ENCODE measurements at places on chromosomes 1 and 21. TPM values are rescaled to one million over a fixed set of nuclear protein-coding genes. Genes with fewer than 3 reads are reported as not detected.

DNA sequence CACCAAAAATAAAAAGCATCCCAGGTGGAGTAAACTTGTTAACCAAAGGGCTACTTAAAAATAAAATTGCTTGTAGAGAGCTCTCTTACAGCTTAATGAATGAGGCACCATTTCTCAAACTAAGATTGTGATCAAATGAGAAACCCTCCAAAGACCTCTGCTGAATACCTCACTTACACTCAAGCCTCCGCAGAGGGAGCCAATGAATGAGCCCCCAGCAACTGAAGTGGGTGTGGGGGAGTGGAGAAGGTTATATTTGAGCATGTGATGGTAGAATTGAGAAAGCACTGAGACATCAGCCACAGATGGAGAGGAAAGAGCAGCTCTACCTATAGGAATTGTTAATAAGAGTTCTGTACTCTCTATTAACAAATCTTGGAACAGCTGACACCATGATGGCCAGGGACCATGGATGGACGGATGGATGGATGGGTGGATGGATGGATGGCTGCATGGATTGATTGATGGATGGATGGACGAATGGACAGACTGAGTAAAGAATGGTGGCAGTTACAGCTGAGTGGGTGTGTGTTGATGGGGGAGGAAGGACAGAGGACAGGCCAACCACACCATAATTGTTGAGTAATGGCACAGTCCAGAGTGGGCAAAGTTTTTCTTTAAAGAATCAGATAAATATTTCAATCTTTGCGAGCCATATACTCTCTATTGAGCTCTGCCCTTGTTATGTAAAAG, 20.3 kb upstream of the TIAM1 start:
- no peak for DNase-seq

GRCh38 chr1:207239874-207240273, 81.6 kb upstream of the CD55 start:
- no peak for DNase-seq

DNA sequence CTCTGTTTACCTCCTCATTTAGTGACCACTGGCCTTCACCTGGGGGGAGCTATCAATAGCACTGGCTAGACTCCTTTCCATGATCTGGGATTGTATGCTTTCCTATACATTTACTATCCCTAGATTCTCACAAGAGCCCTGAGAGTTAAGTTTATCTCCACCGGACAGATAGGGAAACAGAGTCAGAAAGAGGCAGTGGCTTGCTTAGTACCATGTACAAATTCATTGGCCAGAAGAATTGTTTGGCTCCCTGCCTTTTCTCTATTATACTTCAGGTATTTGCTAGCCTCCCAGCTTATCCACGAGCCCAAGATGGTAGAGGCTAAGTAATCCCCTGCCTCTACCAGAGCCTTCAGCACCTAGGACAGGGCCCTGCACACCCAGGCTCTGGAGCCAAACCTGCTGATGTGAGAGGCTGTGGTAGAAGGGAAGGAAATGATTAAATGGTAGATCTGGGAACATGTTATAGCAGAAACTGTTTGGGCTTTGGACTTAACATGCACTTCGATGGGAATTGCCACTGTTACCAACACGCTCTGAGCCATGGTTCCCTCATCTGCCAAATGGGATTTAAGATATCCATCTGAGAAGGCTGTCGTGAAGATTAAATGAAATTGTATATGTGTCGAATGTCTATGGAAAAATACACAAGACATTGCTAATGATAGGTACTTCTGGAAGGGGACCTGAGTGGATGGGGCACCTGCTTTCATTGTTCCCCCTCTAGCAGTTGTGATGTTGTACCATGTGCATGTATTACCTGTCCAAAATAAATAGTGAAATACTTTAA, 3.1 kb upstream of the BLACAT1 start:
- DNase-seq: no peak

DNA sequence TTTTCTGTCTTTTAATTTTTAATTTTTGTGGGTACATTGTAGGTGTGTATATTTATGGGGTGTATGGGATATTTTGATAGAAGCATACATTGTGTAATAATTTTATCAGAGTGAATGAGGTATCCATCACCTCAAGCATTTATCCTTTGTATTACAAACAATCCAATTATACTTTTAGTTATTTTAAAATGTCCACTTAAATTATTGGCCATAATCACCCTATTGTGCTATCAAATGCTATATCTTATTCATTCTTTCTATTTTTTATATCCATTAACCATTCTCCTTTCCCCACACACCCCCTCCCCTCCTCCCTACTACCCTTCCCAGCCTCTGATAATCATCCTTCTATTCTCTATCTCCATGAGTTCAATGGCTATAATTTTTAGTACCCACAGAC, 70.2 kb upstream of the TSHB start:
- no peak for DNase-seq

DNA sequence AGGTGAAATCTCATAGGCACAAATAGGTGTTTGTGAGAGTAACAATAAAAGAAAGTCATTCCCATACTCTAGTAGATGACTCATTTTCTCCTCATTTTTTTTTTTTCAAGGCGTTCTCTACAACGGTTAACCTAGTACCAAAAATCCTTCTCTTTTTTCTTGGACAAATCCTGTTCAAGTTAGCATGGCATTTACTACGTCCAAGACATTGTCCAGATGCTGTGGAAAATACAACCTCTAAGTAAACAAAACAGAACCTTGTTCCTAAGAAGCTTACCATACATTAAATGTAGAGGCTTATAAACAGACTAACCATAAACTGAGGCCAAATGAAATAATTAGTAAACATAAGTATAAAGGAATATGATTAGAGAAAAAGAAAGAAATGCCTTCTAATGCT, 76.2 kb upstream of the RGS4 start:
- DNase-seq: no peak

GRCh38 chr1:77095236-77095635, 124.0 kb downstream of the PIGK start:
- no peak for DNase-seq

- DNase-seq: no peak
Measured at GRCh38 chr1:94325377-94326302, 88.3 kb upstream of the ARHGAP29 start.

- DNase-seq: no peak
Measured at GRCh38 chr21:16742131-16742641, 770.7 kb upstream of the CXADR start.

DNA sequence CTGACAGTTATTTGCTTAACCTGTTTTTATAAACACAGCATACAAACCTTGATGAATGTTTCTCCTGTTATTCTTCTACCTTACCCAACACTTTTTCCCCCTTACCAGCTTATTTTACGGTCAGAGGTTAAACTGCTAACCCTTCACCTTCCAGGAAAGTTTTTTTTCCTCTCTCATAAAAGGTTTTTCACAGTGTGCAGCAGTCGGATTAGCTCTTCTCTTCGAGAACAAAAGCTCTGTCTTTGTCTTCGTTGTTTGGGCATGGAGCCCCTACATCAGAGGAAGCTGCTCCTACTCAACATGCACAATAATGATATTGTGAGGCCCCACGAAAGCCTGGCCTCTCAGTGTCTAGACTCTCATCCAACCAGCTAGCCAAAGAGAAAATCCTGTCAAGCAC, 42.0 kb downstream of the DENND1B start:
- DNase-seq: no peak

GRCh38 chr21:34874684-34875513, 174.2 kb downstream of the RUNX1 start:
- DNase-seq: no peak

- no peak for DNase-seq
Measured at GRCh38 chr1:181905944-181906597, 155.4 kb downstream of the ZNF648 start.

DNA sequence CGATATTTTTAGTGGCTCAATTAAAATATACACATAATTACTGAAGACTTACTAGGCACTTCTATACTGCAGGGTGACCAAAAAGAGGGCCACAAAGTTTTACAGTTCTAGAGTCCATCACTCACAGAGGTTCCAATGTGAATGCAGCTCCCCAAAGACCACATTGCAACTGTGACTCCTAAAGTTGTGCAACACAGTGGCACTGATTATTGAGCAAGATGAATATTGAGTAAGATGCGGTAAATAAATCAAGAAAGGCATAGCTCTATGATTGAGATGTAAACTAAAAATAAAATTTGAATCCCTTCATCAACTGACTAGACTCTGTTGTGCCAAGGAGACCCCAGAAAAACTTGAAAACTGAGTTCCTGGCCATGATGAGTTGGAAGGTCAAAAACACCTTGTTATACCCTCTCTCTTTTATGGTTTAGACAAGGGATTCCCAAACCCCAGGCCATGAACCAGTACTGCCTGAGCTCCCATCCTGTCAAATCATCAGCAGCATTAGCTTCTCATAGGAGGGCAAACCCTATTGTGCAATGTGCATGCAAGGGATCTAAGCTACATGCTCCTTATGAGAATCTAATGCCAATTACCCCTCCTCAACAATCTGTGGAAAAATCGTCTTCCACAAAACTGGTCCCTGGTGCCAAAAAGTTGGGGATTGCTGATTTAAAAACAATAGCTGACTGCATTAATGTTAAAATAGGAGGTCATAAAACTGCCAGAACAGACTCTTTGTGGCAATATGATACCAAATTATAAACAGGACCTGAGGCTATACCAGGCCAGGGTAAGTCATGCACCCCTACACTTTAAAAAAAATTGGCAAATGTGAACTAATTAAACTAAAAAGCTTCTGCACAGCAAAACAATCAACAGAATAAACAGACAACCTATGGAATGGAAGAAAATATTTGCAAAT, 94.3 kb downstream of the ADGRL4 start:
- DNase-seq: no peak

DNA sequence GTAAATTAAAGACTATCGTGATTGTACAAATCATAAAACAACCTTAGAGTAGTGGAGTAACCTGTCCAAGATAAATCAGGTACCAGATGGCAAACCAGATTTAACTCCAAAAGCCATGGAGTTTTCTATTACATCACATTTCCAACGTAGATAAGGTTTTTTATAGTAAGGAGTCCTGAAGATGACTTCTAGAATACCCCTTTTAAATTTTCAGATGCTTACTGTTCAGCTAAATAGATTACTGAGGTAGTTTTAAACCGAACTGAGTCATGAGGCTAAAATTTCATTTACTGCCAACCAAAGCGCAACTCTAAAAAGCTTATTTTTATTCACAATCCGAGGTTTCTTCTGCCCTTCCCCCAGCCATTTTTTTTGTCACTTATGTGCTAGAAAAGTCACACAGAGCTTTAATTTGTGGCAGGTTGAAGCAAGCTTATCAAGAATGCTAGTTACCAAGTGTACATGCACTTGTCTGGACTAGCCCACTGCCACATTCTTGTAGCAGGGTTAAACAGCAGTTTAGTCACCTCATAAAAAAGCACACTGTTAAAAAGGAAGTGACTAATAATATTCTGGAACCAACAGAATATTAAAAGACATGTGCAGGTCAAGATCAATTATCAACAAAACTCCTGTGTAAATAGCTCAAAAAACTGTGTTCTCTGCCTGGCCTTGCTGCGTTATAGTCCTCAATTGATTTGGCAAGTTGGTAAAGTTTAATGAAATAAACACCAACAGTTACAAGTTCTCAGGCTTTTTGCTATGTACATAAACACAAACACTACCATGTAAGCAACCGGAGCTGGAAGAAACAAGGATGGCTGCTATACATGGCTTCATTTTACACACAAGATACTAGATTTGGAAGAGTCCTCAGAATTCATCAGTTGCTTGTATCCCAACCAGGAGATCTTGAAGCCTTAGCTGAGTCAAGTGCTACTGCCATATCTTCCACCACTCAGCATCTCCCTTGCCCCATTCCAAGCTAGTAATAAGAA, 180.3 kb upstream of the DMRTA2 start:
- no peak for DNase-seq

GRCh38 chr1:194045416-194045815, 859.0 kb upstream of the B3GALT2 start:
- no peak for DNase-seq

- peak; percentile 69 for DNase-seq
Measured at GRCh38 chr1:211133393-211133835, 534 bp downstream of the KCNH1 start.

DNA sequence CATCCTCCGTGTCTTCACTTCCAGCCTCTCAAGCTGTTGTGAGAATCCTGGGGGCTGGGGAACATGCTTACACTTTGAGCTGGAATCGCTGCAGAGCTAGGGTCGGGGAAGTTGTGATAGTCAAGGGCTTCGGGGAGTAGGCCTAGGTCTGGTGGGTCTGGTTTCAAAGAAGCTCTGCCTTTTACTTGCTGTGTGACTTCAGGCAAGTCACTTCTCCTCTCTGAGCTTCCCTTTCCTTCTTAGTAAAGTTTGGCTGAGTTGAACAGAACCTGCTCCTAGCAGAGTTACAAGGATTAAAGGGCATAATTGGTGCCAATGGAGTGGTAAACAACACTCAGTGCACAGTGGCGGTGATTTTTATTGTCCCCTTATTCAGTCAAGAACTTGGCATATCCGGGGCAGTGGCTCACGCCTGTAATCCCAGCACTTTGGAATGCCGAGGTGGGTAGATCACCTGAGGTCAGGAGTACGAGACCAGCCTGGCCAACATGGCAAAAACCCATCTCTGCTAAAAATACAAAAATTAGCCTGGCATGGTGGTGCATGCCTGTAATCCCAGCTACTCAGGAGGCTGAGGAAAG, 25.7 kb downstream of the ARHGEF19 start:
- no peak for DNase-seq

The HRNR gene
- polyA plus RNA-seq: not detected

The DNASE2B gene
- 0.03 TPM for polyA plus RNA-seq

The KCNT2 gene
- 0.56 TPM for polyA plus RNA-seq

All from SK-N-SH (cell line).